ENCODE measurements at places on chromosomes 2 and 18.

DNA sequence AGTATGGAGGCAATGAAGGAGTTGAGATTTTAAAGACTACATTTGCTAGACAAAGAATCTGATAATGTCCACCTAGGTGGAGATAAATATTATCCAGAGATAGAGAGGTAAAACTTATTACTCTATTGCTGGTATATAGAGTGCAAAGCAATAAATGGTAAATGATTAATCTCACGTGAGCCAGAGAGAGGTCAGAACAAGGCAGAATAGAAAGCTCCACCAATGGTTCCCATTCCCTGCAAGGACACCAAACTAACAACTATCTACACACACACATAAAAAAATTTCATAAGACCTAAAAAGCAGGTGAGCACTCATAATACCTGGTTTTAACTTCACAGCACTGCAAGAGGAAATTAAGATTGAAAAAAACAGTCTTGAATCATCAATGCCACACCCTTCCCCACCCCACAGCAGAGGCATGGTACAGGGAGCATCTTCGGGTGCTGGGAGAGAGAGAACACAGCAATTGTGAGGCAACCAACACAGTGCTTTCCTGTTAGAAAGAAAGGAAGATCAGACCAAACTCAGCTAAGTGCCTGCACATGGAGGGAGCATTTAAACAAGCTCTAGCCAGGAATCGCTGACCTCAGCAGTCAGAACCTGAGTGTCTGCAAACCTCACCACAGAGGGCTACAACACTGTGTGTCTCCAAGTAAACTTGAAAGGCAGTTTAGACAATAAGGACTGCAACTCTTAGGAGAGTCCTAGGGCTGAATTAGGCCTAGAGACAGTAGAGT is 1432.6 kb upstream of the TMEFF2 start:
- DNase-seq = no peak

DNA sequence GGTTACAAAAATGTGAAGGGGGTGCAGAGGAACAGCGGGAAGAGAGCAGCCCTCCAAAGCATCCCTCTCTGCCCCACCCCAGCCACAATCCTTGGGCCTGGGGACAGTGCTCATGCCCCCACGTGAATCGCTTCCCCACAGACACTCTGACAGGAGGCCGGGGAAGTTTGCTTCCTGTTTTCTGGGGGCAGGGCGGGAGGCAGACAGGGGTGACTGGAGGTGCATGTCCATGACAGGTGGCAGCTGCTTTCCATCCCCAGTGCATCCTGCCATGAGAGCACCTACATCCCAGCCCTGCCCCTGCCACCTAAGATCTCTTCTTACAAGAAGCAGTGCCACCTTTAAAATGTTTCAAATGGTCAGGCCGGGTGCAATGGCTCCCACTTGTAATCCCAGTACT is 47.2 kb upstream of the UBE2F start:
- no peak for DNase-seq

- no peak for DNase-seq
Observed at GRCh38 chr2:8403876-8404275, 278.0 kb upstream of the ID2 start.

GRCh38 chr2:127072970-127073369 is 34.0 kb downstream of the BIN1 start:
- no peak for DNase-seq

DNA sequence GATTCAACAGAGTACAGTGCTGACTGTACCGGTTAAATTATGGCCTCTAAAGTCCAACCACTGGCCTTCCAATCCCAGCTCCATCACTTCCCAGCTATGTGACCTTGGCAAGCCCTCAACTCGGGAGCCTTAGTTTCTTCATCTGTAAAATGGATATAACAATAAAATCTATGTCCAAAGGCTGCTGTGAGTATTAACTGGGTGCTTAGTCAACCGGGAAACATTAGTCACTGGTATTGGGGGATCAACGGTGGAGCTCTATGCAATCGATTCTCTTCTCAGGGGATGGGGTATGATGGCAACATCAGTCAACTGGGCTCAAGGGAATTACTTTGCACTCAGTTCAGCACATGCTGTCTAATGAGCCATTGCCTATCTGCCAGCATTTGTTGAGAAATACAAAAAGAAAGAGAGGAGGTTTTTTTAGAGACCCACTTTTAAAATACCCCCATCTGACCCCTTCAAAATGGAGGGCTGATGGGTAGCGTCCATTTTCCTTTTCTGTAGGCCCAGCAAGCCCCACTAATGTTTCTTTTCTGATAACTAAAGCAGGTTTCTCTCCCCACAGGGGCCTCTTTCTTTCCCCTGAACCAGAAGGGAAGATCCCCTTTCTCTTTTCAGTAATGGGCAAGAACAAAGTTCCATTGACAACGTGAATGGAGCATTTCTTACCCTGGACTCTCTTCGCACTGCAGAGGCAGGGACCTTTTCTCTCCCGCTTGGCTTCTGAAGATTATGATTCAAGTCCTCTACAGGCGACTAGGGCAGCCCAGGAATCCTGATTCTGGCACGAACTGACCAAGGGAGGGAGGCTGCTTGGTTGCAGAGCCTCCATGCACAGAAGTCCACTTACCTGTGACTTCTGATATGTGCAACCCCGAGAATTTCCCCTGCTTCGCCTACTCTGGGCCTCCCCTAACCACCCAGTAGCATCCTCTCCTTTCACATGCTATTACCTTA is 8.7 kb upstream of the AGFG1 start:
- no peak for DNase-seq

- no peak for DNase-seq
Observed at GRCh38 chr2:168518555-168519066, 62.5 kb downstream of the CERS6 start.

GRCh38 chr2:191325651-191326365 is 80.6 kb downstream of the MYO1B start:
- no peak for DNase-seq

DNA sequence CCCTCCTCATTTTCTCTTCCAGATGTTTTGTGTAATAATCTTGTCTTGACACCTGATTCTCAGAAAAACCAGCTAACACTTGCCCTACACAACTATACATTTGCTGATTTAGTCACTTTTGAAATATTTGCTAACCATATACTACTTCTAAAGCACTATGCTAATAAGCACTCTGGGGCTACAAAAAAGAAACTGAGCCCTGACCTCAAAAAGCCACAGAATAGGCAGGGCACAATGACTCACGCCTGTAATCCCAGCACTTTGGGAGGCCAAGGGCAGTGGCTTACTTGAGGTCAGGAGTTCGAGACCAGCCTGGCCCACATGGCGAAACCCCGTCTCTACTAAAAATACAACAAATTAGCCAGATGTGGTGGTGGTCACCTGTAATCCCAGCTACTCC is 266.0 kb downstream of the RAD51AP2 start:
- no peak for DNase-seq

GRCh38 chr18:48387300-48387699 is 21.9 kb downstream of the ZBTB7C start:
- DNase-seq = no peak

- no peak for DNase-seq
Observed at GRCh38 chr2:223185638-223186037, 133.6 kb downstream of the KCNE4 start.

- DNase-seq = no peak
Observed at GRCh38 chr2:56812432-56812831, 628.6 kb downstream of the CCDC85A start.

DNA sequence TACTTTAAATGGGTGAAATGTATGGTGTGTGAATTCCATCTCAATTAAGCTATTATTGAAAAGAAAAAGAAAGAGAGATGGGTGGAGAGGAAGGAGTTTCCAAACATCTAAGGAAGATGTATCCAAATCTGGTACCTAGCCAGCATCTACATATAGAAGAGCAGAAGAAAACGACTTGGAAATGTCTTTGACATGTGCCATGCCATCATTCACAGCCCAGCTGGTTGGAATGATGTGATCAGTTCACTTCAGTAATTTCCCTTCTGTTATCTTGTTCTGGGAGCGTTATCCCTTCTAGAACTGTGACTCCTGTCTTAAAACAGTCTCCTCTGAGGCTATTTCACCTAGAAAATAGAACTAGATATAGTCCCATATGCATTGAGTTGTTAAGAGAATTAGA is 312.8 kb upstream of the GYPC start:
- DNase-seq = no peak

DNA sequence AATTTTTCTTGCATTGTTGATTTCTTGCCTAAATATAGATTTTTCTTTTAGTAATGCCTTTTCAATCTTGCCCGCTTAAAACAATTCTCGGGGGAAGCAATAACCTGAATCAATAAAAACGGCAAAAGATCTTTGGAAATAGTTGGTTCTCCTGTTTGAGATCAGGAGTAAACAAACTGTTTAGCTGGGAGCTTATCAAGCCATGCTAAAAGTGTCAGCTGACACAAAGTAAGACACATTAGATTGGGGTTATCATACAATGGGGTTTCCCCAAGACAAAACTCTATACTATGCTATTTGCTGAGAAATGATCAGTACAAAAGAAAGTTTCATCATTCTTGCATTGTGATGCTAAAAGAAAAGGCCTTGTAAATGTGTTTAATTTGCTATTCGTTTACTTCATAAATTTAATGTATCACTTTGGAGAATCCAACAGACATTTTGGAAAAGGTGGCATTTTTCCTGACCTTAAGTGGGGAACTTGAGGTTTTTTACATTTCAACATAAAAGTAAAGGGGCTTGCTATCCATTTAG is 46.5 kb downstream of the ATIC start:
- DNase-seq = no peak

DNA sequence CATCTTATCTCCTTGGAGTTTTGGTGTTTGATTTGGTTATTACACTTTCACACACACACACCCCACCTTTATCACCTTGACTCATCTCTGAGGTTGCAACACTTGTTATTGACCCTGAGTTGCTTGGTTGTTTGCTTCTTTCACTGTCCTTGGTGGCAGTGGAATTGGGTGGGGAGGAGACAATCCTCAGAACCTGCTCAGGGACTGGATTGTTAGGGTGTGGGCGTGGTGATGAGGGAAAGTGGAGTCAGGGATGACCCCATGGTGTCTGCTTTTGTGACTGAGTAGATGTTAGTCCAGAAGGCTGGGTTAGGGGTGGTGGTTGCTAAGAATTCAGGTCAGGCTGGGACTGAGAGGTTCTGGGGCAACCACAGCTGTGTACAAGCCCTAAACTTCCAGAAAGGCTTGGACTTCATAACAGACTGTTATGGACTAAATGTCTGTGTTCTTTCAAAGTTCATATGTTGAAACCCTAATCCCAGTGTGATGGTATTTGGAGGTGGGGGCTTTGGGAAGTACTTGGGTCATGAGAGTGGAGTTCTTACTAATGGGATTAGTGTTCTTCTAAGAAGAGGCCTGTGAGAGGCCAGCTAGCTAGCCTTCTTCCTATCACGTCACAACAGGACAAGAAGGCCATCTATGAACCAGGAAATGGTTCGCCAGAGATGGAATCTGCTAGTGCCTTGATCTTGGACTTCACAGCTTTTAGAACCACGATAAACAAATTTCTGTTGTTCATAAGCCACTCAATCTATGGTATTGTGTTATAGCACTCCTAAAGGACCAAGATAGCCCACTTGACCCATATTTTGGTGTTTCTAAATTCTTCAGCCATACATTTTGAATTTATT is 3.4 kb upstream of the DIS3L2 start:
- no peak for DNase-seq

DNA sequence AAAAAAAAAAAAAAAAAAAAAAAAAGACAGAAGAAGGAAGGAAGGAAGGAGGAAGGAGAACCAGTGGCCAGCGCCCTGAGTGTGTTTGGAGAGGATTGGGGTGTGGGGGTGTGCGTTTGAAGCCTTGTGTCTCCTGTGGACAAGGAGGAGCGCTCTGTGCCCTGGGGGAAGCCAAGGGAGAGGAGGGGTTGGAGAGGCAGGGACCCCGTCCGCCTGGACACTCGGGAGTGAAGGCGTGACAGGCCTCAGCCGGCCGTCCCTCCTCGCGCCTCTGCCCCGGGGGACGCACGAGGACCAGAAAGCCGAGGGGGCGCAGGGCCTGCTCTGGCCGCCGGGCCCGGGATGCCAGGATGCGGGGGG is 44.9 kb downstream of the SERTAD2 start:
- no peak for DNase-seq

DNA sequence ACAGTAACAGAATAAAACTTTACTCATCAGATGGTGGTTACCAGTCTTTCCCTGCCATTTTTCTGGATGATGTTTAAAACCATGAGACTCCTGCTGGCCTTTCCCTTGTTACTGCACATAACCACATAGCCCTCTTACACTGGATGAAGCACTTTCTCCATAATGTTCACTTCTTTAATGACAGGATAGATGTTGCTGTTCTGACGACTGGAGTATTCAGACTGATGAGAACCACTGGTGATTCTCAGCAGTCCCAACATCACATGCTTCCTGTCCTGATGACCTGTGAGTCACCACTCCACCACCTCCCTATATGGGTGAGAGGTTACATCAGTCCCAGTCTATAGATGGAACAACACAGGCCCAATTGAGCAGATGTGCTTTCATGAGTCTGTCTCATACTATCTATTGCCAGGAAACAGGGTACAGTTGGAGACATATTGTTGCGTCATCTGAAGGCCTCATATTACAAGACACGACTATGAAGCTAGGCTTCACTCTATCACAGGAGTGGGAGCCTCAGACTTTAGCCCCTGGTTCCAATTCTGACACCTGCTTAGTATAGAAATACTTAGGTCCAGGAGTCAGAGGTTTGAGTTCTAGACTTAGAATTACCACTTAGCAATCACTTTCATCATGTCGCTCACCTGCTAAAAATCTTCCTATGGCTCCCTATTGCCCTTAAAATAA is 145.7 kb upstream of the KLF7 start:
- DNase-seq = no peak

DNA sequence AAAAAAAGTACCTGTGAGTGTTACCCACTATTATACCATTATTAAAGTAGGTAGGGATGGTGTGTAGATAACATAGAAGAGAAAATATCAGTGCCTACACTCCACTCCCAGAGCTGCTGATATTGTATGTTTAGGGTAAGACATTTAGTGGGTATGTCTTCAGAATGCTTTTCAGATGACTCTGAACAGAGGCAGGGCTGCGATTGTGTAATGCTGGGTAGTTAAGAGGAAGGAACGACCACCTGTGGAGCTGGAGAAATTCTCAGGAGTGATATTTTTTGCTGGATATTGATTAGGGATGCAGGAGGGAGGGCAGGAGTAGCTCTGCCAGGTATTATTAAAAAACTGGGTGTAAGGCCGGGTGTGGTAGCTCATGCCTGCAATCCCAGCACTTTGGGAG is 2.8 kb downstream of the CNOT11 start:
- no peak for DNase-seq

DNA sequence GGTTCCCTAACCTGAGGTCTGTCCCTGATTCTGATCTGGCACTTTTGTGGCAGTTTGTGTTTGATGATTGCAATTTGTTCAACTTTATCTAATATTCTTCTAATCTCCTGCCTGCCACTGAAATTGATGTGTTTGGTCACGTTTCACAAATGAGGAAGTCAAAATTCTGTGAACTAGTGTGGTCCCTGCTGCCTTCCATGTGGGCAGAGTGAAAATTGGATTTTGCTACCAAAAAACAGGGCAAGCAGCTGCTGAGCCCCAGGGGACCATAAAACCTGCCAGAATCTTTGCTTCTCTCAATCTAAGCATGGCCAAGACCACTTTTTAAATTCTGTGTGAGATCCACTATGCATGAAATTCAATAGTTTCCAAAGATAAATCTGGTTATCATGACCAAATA is 195.5 kb upstream of the CYRIA start:
- no peak for DNase-seq
